ENCODE measurements at places on chromosomes 13 and 19.

GRCh38 chr13:67223024-67223423 is 7.1 kb downstream of the PCDH9 start:
- no peak for DNase-seq

GRCh38 chr19:6718741-6719539 is 1.5 kb downstream of the C3 start:
- no peak for DNase-seq

DNA sequence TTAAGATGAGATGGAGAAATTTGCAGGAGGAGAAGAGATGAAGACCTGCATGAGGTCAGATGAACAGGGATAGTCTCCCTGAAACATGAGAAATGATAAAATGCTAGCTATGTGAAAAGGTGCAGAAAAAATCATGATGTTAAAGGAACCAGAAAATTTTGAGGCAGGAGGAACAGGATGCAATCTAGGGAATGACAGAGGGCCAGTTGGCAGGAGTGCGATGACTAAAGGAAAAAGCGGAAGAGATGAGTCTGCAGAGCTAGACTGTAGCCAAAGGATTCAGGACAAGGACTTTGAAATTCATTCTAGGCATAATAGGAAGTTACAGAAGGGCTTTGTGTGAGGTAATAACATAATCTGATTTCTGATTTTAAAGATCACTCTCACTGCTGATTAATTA is 77.9 kb downstream of the TRPC4 start:
- DNase-seq = no peak

DNA sequence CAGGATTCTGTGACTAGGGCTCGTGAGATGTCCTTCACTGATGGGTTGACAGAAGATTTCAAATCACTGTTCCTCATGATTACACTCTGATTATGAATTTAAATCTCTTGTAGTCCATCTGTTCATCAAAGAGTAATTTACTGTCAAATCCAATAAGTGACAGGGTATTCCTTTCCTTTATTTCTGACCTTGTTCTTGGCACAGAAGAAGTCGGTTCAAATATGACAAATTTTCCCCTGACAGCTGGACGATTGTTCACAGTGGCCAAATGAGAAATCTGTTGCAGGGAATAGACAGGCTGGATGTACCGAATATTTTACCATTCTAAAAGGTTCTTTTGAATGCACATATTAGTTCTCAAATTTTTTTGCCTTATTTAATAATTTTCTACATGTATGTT is 767.3 kb upstream of the GPC6 start:
- no peak for DNase-seq

- no peak for DNase-seq
These were observed 27.1 kb downstream of the LNX2 start for GRCh38 chr13:27593267-27593666.

DNA sequence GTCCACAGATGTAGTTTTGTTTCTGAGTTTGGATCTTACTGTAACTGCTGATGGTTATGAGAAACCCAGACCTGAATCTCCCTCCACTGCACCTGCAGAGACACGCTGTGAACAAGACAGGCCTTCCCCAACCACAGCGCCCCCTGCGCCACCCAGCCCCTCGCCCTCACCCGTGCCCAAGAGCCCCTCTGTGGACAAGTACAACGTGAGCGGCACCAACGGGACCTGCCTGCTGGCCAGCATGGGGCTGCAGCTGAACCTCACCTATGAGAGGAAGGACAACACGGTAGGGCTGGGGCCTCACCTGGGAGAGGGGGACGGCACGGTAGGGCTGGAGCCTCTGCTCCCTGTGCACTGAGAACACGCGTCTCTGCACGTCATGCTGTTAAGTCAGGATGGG is 22.3 kb downstream of the LAMP1 start:
- no peak for DNase-seq

DNA sequence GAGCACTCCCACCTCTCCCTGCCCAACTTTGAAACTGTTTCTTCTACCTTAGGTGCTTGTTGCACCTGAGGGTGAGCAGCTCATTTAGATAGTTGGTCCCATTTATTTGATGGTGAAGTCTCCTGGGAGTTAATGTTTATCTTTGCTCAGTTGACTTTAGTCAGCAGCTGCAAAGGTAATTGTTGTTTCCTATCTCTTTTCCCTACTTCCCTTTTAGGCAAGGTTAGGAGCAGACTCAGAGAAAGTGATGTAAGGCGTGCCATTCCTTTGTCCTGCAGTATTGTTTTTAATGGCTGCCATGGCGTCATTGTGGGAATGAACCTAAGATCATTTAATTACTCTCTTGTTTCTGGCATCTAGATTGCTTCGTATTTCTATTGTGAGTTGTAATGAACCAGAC is 11.6 kb downstream of the AKAP11 start:
- no peak for DNase-seq

- no peak for DNase-seq
These were observed 420.5 kb downstream of the DIAPH3 start for GRCh38 chr13:59743195-59743594.

GRCh38 chr13:101757446-101758039 is 305.1 kb downstream of the ITGBL1 start:
- DNase-seq = no peak

DNA sequence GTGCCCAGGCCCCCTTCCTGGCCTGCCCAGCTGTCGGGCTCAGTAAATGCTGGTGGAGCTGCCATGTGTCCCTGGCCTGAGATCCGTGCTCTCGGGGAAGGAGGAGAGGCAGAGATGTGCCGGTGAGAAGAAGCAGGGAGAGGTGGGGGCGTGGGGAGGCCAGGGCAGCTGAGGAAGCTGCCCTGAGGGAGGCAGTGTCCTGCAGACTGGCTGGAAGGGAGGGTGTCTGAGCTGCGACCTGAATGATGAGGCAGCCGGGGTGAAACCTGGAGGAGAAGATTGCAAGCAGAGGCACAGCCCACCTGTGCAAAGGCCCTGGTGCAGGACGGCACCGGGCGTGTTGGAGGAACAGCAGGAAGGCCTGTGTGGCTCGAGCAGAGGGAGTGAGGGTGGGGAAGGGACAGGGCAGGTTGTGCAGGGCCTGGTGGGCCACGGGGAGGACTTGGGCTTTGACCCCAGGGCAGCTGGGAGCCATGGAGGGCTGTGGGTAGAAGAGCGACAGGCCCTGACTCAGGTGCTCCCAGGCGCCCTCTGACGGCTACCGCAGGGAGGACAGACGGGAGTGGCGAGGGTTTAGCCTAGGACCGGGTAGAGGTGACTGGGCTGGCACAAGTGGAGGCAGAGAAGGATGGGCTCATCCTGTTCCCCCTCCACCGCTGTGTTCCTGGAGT is 14.0 kb upstream of the CELF5 start:
- DNase-seq = peak; percentile 60

DNA sequence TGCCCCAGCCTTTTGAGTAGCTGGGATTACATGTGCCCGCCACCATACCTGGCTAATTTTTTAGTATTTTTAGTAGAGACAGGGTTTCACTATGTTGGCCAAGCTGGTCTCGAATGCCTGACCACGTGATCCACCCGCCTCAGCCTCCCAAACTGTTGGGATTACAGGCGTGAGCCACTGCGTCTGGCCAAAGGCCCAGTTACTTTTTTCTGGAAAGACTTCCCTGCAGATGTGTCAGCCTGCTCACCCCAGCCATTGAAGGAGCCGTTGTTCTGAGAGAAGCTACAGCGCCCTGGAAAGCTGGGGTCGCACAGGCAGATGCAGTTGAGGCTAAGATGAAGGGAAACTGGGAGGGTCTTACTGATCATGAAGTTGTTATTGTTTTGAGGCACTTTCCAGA is 7.9 kb upstream of the ZNF626 start:
- no peak for DNase-seq

DNA sequence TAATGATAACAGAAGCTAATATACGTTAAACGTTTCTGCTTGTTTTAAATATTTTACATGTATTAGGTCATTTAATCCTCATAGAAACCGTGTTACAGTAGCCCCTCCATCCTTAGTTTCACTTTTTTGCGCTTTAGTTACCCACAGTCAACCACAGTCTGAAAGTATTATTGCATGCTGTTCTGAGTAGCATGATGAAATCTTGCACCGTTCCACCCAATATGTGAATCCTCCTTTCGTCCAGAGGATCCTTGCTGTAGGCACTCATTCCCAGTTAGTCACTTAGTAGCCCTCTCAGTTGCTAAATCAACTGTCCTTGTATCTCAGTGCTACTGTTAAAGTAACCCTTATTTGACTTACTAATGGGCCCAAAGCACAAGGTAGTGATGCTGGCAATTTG is 257.8 kb downstream of the ENOX1 start:
- no peak for DNase-seq

GRCh38 chr19:50030225-50030624 is 4.4 kb downstream of the ZNF473 start:
- DNase-seq = no peak

DNA sequence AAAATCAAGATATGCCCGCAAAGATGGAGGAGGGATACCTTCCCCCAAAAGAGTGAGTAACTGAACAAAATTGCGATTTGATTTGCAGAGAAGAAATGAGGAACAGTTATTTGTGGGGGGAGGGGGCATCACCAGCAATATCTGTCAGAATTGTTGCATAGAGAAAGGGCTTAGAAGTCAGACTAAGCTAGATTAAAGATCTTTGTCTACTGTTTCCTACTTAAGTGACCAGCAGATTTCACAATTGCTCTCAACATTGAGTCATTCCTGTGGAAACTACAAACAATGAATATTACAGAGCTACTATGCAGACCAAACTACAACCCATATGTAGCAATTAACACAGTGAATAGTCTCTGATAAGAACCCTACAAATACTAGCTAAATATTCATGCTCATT is 27.4 kb downstream of the FPR3 start:
- no peak for DNase-seq

DNA sequence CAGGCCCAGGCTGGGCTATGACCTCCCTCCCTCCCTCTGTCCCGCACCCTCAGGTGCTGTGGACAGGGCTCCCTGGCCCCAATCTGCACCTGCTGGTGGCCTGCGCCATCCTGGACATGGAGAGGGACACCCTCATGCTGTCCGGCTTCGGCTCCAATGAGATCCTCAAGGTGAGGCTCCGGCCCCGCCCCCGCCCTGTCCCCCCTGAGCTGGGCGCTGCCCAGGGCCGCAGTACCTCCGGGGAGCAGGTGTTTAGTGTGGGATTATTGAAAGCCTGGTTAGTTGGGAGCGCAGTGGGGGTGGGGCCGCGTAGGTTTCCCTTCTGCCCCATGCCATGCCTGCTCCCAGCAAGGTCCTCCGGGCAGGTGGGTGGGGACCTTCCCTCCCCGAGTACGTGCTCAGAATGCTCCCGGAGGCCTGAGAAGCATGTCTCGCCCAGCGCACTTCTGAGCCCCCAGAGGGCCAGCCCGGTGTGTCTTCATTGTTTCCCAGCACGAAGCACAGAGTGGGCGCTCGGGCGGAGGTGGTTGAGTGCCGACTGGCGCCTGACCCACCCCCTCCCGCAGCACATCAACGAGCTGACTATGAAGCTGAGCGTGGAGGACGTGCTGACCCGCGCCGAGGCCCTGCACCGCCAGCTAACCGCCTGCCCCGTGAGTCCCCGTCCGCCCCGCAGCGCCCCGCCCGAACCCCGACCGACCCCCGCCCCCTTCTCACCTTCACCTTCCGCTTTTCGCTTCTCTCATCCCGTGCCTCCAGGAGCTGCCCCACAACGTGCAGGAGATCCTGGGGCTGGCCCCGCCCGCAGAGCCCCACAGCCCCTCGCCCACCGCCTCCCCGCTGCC is 8.8 kb downstream of the IL4I1 start:
- no peak for DNase-seq

GRCh38 chr19:15464394-15465385 is at the start of gene RASAL3:
Gene RASAL3, minus strand, starts transcription at chr19:15464544. Its CDS starts 186 bp downstream, at chr19:15464358.
- peak; percentile 64 for DNase-seq

DNA sequence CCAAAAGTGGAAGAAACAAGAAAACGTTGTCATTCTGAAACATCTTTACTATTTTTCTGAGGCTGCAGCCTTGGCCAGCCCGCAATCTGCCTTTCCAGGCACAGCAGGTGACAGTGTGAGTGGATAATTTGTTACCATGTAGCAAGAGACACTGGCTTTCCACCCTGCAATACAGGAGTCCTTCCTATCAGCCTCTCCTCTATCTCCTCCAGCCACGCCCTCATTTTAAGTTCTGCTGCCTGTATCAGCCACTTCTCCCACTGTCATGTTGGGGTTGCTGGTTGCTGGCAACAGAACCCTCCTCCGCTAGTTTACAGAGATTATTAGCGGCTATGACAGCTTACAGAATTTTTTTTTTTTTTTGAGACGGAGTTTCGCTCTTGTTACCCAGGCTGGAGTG is 7.7 kb upstream of the LGALS7 start:
- DNase-seq = no peak

DNA sequence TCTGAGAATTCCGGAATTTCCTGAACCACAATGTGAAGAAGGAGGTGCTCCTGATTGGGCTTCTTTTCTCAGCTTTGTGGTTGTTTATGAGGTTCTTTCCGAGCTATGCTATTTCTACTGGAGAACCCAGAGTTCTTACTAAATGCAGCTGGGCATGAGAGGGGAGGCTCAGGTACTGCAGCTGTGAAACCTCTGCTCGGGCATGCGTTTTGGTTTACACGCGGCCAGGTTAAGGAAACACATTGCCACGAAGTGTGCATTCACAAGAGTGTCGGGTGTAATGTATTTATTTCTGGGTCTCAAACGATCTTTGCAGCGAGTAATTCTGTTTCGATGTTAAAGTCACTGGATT is 661 bp upstream of the MIR17HG start:
- DNase-seq = peak; percentile 47

DNA sequence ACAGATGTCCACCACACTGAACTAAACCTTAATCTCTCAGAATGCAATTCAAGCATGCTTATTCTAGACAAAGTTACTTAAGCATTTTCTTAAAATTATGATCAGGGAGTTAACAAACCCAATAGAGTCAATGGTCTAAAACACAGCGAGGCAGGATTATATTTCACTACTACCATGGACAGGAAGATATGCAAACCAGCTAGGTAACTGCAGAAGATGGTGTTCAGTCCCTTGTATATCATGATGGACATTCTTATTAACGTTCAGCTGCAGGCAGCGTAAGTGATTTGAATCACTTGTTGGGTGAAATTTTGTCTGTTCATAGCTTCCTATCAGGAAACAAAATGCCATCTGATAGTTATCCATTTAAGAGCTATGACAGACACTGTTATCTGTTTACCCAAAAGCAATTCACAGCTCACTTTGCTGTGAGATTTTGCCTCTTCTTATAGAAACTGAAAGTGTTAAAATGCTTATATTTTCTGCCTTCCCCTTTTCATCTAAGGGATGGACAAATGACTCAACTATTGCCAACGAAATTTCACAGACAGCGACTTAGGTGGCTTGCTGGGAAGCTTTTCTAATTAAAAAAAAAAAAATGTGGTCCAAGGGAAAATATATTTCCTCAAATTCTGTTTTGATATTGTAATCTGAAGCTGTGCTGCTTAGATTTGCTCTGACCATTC is 591.9 kb downstream of the DACH1 start:
- DNase-seq = no peak

GRCh38 chr19:18750295-18750970 is 40.7 kb downstream of the COMP start:
- DNase-seq = no peak

GRCh38 chr19:54530866-54531265 is 28.2 kb downstream of the LAIR2 start:
- no peak for DNase-seq

- no peak for DNase-seq
These were observed 3.3 kb downstream of the ZIM3 start for GRCh38 chr19:57141699-57142098.

- no peak for DNase-seq
These were observed 81.0 kb downstream of the NUFIP1 start for GRCh38 chr13:44908266-44908665.

- no peak for DNase-seq
These were observed 20.2 kb downstream of the EVI5L start for GRCh38 chr19:7850000-7850813.

Measured in activated CD4-positive, alpha-beta T cell treated with anti-CD3 and anti-CD28 coated beads for 4 hours (primary cell).